Activated CD4-positive, alpha-beta T cell treated with anti-CD3 and anti-CD28 coated beads for 36 hours (primary cell): ENCODE measurements at places on chromosomes 2 and 18.
A peak's percentile ranks its signal among the peaks of the same experiment; 100 is the strongest.

DNA sequence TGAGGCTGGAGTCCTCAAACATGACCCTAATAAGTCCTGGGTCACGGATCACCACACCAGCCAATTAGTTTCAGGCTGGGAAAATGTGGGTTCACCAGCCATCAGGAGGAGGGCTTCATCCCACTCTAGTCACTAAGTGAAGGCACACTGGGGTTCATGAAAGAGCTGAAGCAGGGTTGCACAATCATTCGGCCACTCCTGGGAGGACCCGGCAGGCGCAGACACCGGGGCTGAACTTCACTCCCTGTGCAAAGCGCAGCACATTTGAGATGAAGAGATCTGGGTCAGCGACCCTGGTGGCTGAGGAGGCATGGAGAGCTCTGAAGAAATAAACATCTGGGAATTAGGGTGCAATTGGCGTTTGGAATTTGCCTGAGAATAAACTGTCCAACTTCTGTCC is 684.4 kb upstream of the SALL3 start:
- H3K27me3 ChIP-seq, result no peaks in the 10 kb centered on the region
- no peaks in the 10 kb centered on the region for H3K4me1 ChIP-seq
- H3K36me3 ChIP-seq, result no peaks in the 10 kb centered on the region

DNA sequence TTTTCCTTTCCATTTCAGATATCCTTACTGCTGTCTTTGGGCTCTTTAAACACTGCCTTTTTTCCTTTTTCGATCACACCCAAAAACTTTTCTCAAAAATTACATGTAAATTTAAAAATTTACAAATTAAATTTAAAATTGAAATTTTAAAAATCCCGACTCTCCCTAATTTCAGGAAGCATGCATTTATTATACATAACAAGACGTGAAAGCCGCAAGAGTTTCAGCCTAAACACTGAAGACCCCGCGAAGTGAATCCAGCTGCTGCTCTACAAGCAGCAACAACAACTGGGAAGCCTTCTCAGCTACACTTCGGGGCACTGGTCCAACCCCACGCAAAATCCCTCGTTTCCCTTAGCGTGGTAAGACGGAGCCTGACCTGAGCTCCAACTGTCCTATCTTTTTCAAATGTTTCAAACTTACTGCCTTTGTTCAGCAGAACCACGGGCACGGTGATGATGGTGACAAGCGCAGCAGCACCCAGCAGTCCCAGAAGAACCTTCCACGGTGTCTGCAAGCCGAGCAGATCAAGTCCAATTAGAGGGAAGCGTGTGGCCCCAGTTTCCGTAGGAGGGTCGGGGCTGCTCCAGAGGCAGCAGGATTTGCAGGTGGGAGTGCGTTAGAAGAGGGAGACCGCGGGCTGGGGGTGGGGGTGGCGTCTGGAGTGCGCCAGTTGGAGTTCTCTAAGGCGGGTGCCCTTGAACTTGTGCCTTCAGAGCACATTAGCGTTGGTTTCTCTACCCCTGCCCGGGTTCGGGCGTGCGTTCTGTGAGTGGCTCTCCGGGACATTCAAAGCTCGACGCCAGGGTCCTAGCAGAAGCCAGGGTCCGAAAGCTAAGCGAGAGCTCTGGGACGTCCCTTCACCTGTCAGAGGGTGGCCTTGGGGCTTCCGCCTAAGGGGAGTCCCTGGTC is 783 bp downstream of the DPP4 start:
- peak; percentile 43 for DNase-seq
- peaks cover 15% of the 10 kb centered on the region for H3K36me3 ChIP-seq
- peaks cover 2% of the 10 kb centered on the region for H3K27me3 ChIP-seq
- peak overlapping the region; percentile 94 for H3K4me3 ChIP-seq

- no peak overlapping the region for H3K4me3 ChIP-seq
- H3K36me3 ChIP-seq, result no peaks in the 10 kb centered on the region
- peaks cover 2% of the 10 kb centered on the region for H3K27me3 ChIP-seq
- no peaks in the 10 kb centered on the region for H3K4me1 ChIP-seq
Observed at GRCh38 chr2:221802089-221802488, 230.0 kb upstream of the EPHA4 start.

- H3K27ac ChIP-seq, result no peak overlapping the region
- H3K4me3 ChIP-seq, result no peak overlapping the region
- H3K36me3 ChIP-seq, result no peaks in the 10 kb centered on the region
- H3K4me1 ChIP-seq, result peaks cover 30% of the 10 kb centered on the region
Observed at GRCh38 chr2:64947885-64948284, 41.3 kb upstream of the SLC1A4 start.

DNA sequence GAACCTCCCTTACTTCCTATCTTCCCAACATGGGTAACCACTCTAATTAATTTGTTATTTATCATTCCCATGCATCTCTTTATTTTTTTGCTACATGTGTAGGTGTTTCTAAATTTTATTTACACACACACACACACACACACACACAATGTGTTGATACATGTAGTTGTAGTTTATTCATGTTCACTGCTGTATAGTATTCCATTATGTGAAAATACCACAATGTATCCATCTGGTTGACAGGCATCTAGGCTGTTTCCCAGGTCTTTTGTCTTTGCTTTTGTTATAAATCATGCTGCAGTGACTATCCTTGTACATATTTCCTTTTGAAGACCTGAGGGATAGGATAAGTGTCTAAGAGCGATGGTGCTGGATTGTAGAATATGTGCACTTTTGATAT is 59.7 kb downstream of the ACAA2 start:
- peaks cover 26% of the 10 kb centered on the region for H3K4me1 ChIP-seq
- no peak overlapping the region for H3K27ac ChIP-seq
- H3K36me3 ChIP-seq, result no peaks in the 10 kb centered on the region
- no peak for DNase-seq
- no peaks in the 10 kb centered on the region for H3K27me3 ChIP-seq

DNA sequence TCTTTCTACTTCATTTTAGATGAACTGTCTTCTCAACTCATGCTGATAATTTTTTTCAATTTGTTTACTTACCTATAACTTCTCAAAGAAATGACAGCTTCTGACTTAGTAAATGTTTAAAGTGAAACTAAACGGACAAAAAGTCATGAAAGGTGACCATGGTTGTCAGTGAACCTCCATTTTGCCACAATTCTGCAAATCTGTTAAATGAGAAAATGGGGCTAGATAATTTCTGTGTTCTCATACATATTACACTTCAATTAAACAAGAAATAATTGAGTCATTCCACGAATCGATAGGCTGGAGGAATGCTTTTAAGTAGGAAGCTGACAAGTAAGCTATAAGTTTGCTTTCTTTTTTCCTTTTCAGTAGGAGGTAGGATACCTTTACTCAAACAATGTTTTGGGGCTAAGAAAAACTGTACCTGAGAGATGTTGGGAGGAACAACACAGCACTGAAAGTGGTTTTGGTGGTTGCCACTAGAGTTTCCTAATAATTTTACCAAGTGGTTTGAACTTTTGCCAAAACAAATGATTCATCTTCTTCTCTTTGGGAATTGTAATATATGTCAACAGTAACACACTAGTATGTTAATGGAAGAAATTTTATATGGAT is 17.1 kb downstream of the DYNAP start:
- no peak overlapping the region for H3K4me3 ChIP-seq
- H3K4me1 ChIP-seq, result peaks cover 4% of the 10 kb centered on the region
- no peaks in the 10 kb centered on the region for H3K36me3 ChIP-seq
- no peak overlapping the region for H3K27ac ChIP-seq

- H3K27ac ChIP-seq, result no peak overlapping the region
- H3K27me3 ChIP-seq, result no peaks in the 10 kb centered on the region
- H3K36me3 ChIP-seq, result peaks cover 21% of the 10 kb centered on the region
- H3K4me1 ChIP-seq, result no peaks in the 10 kb centered on the region
Observed at GRCh38 chr2:238097988-238098871, 1.9 kb upstream of the ESPNL start.

GRCh38 chr2:1742301-1742680 is 2.0 kb downstream of the PXDN start:
- H3K27ac ChIP-seq, result no peak overlapping the region
- peaks cover 36% of the 10 kb centered on the region for H3K27me3 ChIP-seq
- H3K4me1 ChIP-seq, result peaks cover 3% of the 10 kb centered on the region
- no peak for DNase-seq
- H3K4me3 ChIP-seq, result no peak overlapping the region
- H3K36me3 ChIP-seq, result no peaks in the 10 kb centered on the region

DNA sequence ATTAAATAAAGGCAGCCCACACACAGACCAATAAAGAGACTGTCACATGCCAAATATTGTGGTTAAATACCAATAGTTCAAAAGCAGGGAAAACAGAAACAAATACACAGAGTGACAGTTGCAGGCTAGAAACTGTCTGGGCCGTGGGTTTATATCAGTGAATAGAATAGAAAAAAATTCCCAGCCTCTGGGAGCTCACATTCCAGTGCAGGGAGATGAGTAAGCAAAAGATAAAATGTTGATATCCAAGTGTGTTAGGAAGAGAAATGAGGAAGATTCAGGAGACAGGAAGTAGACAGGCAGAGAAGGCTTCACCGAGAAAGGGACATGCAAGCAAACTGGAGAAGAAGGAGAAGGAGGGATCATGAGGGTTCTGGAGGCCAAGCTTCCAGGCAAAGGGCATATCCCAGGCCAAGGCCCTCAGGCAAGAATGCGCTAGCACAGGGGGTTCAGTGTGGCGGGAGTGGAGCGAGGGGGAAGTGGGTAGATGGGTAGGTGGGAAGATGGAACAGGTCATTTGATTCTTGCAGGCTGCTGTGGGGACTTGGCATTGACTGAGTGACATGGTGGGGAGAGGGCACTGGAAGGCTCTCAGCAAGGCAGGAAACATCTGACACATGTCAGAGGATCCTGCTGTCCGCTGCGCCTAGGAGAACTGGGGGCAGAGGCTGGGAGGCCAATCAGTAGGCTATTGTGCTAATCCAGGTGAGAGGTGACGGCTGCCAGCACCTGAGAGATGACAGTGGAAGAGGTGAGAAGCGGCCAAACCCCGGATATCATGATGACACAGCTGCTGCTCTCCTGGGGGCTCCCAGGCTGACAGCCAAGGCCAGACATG is 89.2 kb downstream of the ZBTB7C start:
- peaks cover 7% of the 10 kb centered on the region for H3K27me3 ChIP-seq
- no peaks in the 10 kb centered on the region for H3K4me1 ChIP-seq
- H3K27ac ChIP-seq, result no peak overlapping the region

DNA sequence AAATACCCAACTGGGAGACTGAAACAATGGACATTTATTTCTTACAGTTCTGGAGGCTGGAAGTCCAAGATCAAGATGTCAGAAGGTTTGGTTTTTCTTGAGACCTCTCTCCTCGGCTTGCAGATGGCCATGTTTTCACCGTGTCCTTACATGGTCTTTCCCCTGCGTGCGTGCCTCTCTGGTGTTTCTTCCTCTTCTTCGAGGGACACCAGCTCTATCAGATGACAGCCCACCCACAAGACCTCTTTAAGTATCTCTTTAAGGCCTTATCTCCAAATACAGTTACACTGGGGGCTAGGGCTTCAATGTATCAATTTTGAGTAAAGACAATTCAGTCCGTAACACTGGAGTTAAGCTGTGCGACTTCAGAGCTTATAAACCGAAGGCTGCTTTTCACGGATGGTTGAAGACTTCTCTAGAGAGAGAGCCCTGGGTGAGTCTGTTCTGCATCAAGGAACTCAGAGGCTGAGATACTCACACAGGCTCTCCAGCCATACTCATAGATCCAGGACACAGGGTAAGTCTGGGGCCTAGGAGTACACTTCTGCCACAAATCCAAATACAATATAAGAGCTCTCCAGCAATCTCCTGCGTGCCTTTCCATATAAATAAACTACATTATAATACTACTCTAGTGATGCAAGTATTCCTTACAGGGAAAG is 339.9 kb upstream of the PKDCC start:
- no peak overlapping the region for H3K27ac ChIP-seq
- no peaks in the 10 kb centered on the region for H3K36me3 ChIP-seq
- peaks cover 2% of the 10 kb centered on the region for H3K27me3 ChIP-seq
- H3K4me1 ChIP-seq, result peaks cover 3% of the 10 kb centered on the region

DNA sequence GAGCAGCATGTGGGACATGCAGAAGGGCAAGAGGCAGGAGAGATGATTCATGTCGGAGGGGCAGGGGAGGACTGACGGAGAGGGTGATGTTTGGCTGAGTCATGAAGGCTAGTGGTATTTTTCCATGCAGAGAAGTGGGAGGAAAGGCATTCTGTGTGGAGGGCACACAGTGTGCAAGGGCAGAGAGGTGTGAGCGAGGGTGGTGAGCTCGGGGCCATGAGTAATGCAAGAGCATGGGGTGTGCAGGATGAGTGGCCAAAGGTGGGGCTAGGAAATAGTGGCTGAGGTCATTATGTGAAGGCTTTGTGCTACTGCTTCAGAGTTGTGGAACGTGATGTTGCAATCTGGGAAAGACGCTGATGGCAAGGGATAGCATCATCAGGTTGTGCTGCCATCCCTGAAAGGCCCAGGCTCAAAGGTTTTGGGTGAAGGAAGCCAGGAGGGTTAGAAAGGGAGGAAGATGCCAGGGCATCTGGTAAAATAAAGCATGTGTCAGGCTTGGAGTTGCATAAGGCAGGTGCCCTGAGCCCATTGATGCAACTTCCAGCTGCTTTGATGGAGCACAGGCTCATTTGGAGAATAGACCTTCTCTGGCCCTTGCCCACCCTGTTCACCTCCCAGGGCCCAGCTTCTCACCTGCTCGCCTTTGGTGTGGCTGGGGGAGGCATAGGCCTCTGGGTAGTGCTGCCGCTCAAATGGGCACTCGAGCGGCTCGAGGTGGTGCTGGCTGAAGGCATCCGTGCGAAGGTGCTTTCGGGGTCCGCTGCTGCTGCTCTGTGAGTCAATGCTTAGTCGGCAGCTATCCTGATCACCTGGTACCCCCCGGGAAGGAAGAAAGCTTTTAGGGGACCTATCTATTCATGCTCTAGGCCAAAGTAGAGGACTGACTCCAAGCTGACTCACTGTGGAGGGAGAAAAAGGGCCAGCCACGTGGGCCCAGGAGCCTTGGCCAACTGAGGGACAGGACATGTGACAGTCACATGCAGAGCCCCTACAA is 37.5 kb downstream of the PAX8 start:
- no peak overlapping the region for H3K4me3 ChIP-seq
- peak; percentile 78 for DNase-seq
- peaks cover 7% of the 10 kb centered on the region for H3K36me3 ChIP-seq
- H3K27me3 ChIP-seq, result no peaks in the 10 kb centered on the region
- peak overlapping the region; percentile 79 for H3K27ac ChIP-seq

DNA sequence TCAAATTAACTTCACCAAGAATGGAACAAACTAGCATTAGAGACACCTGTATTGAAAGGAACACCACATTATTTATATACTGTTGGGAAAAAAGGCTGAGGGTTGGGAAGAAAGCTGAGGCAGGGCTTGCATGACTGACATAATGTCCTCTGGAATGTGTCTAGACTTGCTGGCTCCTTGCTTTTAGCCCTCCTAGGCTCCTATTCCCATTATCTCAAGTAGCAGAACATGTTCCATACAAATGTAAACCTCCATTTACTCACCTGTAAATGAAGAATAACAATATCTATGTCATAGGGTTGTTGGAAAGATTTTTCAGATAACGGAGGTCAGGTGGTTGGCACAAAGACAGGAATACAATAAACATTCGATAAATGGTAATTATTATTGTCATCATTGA is 976 bp upstream of the ACADL start:
- peaks cover 41% of the 10 kb centered on the region for H3K27me3 ChIP-seq
- peaks cover 4% of the 10 kb centered on the region for H3K4me1 ChIP-seq
- H3K36me3 ChIP-seq, result no peaks in the 10 kb centered on the region
- H3K27ac ChIP-seq, result no peak overlapping the region
- DNase-seq, result no peak
- no peak overlapping the region for H3K4me3 ChIP-seq

GRCh38 chr18:408367-408766 is 92.1 kb downstream of the COLEC12 start:
- peaks cover 2% of the 10 kb centered on the region for H3K36me3 ChIP-seq
- H3K4me3 ChIP-seq, result no peak overlapping the region
- no peak for DNase-seq
- H3K27ac ChIP-seq, result no peak overlapping the region
- H3K4me1 ChIP-seq, result no peaks in the 10 kb centered on the region
